ENCODE measurements at places on chromosomes 13 and 19.

DNA sequence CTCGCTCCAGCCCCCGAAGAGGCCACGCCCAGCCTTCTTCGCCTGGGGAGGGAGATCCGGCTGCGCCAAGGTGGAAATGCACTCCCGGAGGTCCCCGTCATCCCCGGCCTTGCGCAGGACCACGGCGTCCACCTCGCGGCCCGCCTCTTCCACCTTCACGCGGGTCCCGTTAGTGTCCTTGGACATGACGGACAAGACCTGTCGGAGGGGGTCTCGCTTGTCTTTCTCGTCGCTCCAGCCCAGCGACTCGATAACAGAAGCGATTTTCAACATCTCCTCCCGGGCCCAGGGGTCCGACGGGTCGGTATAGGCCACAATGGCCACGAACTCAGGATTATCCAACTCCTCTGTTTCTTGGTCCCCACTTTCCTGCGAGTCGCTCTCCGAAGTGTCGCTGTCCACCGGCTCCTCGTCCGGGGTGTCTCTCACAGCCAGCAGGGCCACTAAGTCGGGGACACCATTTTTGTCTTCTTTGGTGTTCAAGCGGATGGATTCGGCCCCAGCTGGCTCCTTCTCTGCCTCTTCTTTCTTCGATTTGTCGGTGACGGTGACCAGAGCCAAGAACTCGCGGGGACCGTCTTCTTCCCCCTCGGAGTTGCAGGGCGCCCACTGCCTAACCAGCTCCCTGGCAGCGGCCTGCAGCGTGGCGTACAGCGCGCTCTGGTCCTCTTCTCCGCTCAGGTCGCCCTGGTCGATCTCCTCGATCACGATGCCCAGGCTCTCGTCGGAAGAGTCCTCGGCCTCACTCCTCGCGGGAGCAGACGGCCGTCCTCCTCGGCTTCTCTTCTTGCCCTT, 1.3 kb downstream of the PNMA8B start:
- DNase-seq, result no peak

DNA sequence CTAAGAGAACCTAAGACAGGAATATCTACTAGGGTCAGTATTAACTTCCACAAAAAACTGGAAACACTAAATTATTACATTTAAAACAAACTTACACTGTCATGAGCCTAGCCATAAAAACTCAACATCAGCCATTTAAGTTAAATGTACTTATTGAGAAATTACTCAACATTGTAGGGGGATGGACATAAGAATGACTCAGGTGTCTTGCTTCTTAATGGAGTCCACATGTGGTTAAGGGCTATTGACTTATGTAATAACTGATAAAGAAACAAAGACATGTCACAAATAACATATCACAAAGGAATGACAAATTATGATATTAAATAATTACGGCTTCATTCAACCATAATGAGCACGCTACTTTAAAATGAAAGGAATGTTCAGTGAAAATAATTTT, 36.2 kb downstream of the CLDN10 start:
- DNase-seq, result no peak

DNA sequence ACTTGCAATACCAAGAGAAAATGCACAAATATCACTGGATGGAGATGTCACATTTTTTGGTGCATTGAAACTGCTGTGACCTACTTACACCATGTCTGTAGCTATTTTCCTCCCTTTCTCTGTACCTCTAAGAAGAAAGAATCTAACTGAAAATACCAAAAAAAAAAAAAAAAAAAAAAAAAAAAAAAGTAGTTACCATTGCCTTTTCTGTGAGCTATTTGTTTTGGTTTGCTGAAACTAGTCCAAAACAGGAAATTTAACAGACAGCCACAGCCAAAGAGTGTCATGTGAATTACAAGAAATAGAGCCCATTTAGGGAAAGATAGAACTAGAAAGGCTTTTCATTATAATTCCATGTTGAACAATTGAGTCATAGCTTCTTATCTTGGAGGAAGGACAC, 37.3 kb downstream of the TNFSF13B start:
- DNase-seq, result no peak

DNA sequence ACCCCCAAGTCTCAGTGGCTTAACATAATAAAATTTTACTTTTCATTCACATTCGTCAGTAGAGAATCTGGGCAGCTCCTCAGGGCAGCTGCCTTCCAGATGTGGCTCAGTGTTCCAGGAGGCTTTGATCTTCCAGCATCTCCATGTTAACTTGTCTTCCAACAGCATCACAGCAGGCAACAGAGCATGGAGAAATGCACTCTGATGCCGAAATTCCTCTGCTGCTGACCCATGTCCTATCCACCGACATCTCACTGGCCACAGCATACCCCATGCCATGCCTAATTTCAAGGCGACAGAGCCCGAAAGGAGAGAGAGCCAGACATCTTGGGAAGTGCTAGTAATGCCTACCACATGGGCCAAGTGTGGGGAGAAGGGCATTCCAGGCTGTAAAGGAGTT, 64.9 kb upstream of the MEDAG start:
- no peak for DNase-seq

DNA sequence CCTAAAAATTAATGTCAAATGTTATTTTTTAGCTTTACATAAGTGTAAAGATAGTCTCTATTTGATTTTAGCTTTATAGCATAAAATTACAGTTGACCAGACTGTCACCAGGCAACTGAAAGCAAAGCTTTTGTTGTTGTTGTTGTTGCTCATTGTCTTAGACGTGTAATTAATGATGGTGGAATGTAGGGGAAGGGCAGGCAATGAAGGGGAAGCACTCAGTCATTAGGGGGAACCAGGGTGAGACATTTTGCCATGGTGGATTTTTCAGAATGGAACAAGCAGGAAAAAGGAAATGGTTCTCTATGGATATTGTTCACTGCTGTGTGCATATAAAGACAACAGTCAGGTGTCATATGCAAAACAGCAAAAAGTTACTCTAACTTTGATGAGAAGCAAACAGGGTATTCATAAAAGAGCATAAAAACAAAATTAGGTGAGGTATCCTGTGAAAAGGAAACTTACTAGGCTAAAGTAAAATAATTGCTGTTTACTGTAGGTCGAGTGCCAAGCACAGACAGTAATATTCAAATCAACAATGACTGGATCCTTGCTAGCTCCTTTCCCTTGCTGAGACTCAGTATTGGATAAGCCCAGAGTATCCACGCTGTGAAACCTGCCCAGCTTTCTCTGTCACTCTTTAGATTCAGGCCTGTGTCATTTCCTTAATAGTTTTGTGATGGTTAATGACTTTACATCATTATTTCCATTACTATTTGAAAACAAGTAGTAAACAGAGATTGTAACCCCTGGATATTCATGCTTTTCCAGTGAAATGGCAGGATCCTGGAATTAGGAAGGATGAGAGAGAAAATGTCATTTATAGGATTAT, 110.5 kb downstream of the LRCH1 start:
- DNase-seq, result no peak

DNA sequence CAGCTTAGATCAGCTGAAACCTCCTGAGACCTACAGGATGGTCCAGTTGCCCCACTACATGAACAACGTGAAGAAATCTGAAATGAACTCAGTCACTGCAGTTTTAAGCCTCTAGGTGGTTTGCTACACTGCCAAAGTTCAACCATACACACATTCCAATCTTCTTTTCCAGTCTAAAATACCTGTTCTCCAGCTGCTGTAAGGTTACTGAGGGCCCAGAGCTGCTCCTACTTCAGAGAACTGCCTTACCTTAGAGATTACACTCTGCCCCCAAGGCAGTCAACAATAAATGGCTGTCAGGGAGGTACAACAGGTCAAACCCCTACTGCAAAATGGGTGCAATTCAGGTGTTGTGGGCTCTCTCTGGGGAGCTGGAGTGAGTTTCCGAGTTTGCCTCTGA, 154.1 kb upstream of the MIR17HG start:
- no peak for DNase-seq

DNA sequence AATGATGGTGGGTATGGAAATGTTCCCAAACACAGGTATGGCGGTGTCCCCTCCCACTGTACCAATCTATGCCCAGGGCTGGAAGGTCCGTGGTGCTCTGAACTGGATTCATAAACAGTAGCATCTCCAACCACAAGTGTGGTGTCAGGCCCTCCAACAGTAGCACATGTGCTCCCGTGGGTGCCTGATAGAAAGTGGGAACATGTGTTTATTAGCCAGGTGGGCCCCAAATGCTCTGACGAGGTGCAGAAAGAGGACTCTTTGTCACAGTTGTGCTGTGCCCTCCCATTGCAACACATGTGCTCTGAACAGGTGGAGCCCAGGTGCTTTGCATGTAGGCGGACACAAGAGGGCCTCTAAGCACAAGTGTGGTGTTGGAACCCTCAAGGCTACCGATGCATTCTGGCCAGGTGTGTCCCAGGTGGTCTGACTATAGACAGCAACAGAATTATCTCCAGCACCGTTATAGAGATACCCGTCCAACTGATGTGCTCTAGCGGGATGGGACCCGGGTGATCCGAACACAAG, 75.4 kb upstream of the ZNF30 start:
- DNase-seq, result no peak

DNA sequence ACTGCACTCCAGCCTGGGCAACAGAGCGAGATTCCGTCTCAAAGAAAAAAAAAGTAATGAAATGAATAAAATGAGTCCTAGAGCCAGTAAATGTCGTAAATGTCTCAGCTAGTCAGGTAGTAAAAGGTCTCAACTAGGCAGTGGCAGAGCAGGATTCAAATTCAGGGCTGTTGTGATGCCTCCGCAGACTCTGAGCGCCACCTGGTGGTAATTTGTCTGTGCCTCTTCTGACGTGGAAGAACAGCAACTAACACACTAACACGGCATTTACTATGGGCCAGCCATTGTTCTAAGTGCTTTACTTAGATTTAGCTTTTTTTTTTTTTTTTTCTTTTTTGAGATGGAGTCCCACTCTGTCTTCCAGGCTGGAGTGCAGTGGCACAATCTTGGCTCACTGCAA, 30.2 kb downstream of the CYP2F1 start:
- peak; percentile 91 for DNase-seq

GRCh38 chr13:32265726-32266125, 49.4 kb downstream of the ZAR1L start:
- DNase-seq, result no peak

DNA sequence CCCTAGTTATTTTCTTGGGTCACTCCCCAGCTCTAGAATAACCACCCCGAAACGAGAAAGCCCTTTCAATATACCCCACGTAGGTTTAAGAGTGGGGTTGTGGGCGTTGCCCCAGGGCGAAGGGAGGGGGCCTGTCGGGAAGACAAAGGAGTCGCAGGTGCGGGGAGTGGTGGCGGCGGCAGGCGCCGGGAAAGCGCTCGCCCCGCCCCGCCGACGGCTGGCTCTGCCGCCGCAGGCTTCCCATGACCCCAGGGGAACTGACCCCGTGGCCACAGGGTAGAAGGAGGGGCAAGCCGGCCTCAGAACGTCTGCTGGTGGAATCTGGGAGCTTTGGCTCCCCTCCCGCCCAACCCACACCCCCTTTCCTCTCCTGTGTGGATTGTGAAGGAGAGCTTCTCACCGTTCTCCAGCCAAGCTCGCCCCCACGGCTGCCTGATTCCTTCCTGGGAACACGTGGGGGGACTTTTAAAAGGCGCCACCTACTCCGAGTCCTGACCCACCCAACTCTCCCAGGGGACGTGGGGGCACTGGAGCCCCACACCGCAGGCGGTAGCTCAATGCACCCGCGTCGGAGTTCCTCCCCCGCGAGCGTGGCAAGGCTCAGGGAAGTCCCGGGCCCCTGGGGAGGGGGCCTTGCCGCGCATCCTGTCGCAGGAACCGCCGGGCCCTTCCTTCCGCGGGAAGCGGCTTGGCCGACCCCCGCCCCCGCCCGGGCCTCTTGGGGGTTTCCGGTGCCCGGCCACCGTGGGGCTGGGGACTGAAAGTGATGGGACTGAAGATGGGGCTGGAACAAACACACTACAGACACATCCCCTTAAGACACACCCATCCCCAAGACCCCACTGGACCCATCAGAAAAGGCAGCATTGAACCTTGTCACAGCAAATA, 5.5 kb downstream of the IER2 start:
- peak; percentile 64 for DNase-seq

DNA sequence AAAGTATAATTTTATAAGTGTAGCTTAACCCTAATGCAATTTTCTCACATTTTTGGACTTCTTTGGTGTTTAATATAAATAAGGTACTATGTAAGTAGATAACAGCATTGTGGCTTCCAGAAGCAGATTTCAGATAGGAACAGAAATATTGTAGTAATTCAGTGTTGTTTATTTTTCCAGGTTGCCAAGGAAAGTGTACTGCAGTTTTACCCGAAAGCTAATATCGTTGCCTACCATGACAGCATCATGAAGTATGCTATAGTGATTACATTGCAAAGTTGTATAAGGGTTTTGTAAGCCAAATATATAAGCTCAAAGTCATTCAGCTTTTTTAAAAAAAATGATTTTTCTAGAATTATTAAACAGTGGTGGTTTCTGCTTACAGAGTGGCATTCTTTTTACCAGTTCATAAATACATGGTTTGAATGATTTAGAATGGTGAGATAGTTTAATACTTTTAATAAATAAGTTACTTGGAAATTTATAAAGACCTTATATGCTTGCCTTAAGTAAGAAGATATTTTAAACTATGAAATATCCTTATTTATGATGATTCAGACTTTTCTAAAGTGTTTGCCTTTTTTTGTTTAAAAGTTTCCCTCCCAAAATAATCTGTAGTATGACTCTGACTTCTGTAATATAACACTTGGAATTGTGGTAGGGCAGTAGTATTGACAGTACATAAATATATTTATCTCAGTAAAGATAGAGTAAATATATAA, 3.7 kb downstream of the UBA2 start:
- no peak for DNase-seq

DNA sequence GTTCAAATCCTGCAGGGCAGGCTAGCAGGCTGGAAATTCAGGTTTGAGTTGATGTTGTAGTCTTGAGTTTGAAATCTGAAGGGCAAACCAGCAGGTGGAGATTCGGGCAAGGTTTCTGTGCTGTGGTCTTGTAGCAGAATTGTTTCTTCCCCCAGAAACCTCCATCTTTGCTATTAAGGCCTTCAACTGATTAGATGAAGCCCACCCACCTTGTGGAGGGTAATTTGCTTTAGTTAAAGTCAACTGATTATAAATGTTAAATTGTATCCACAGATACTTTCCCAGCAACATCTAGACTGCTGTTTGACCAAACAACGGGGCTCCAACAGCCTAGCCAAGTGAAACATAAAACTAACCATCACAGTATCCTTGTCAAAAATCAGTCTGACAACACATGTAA, 9.4 kb downstream of the IPO5 start:
- no peak for DNase-seq

GRCh38 chr13:27793507-27794367, 1.5 kb downstream of the GSX1 start:
- DNase-seq, result no peak

DNA sequence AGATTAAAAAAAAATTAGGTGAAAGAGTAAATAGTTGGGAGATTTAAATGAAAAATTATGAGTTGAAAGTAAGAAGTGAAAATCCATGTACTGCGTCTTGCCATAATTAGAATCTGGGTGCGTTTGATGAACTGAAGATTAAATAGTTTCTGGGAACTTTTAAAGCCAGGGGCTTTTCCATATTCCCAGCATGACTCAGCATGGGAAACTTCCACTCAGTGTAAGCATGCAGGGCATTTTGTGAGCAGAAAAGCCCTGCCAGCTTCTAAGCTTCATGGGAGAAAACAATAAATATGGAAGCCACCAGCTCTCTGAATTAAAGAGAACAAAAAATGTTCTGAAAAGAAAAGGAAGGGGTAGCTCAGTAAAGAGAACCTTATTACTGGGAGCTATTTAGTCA, 62.0 kb upstream of the EDNRB start:
- no peak for DNase-seq
